ENCODE measurements at places on chromosomes 13 and 19.
A peak's percentile ranks its signal among the peaks of the same experiment; 100 is the strongest.

DNA sequence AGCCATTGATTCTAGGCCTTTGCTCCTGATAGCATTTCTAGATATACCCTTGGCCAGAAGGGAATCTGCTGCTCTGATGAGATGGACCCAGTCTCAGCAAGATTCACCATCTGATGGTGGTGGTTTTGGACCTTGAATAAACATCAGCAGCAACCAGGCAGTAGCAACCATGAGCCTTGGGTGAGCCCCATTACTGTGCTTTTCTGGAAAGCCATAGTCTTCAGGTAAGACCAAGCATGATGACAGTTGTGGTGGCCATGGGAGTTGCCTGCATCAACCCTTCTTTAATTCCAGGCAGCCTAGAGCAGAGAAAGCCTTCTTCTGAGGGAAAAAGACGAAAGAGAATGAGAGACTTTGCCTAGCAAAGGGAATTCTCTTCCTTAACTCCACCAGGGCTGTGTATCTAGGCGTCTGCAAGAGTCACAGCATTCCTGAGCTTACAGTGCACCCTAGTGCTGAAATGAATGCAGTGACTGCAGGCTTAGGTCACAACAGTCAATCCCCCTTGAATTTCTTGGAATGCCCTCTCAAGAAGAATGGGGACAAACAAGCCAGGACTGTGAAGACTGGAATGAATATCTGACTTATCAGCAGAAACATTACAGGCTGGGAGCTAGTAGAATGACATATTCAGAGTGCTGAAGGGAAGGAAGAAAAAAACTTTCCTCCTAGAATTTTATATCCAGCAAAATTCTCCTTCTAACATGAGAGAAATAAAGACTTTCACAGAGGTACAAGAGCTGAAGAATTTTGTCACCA lies 942.4 kb upstream of the PCDH20 start:
- DNase-seq = peak; percentile 79

DNA sequence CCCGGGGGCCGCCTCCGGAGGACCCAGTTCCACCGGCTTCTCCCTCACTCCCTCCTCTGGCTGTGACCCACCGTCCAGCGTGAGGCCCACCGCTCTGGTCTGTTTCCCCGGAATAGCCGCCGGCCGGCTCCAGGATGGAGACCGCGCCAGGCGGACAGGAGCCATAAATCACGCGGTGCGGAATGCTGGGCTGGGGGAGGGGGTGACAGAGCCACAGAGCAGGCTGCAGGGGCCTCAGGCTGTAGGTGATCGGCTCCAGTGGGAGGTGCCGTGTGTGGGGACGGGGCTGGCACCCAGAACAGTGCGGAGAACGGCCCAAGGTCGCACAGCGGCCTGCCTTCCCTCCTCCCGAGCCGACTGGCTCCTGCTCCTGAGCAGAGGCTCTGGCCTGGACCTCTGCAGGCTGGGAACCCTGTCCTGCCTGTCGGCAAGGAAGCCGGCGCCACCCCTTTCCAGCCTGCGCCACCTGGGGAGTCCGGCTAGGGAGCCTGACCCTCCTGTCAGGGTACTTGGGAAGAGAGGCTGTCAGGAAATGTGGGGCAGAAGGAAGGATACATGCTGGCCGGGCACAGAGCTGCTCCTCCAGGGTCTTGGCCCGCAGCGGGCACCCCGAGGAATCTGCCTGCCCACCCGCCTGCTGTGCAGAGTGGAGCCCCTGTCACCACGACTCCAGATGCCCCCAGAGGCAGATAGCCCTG lies 8.3 kb downstream of the PIAS4 start:
- DNase-seq = no peak

DNA sequence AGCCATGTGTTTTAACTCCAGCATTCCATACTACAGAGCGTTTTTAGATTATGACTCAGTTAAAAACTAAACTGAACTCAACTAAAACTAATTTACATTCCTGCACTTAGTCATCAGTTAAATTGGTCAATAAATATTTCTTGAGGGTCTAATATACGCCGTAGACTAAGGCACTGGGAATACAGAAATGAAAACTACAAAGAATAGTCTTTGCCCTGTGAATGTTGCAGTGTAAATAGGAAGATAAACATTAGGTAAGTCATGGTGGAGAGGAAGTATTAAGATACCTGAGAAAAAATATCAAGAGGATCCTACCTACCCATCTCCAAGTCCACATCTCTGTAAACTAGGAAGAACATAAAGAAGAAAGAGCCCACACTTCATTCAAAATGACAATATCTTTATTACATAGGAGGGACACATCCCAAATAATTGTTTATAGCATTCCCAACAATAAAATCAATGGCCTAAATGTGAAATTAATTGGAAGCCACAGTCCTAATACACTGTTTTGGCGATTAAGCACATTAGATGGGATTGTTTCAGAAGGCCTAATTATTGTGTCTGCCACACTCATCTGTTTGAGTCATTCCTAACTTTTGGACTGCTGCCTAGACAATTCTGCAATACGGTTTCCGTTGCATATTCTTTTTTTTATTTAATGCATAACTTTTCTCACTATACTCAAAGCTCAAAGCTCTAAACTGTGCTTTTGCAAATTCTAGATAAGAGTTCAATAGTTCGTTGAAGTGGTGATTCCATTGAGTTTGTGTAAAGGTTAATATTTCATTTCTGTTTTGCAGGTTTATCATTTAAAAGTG lies 52.9 kb downstream of the MBNL2 start:
- peak; percentile 90 for DNase-seq

- DNase-seq = peak; percentile 82
Measured at GRCh38 chr13:48977973-48978372, 2.3 kb downstream of the FNDC3A start.

DNA sequence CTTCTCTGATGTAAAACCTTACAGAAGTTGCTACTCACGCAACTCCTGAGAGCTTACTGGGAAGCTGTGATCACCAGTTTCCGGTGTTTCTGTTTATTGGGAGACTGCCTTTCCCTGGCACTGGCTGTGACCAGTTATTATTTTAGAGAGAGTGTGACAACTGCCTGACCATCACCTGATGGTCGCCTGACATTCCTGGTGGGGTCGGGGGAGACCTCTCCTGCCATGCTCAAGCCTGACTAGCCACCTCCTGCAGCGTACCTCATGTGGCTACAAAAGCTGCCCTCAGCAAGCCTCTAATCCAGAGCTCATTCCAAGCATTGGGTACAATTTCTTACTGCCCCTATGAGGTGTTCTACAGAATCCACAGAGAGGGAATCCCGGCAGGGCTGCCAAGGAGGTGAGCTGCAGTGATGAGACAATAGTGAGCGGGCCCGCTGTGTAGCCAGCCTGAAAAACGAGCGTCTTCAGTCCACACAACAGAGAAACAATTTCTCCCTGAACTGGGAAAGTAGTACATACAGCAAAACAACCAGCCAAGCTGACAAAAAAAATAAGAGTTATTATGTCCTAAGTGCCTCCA lies 28.7 kb downstream of the GJA3 start:
- DNase-seq = no peak

GRCh38 chr13:79043208-79043607 lies 362.8 kb downstream of the RBM26 start:
- DNase-seq = no peak

GRCh38 chr13:39284801-39285388 lies 246.6 kb downstream of the NHLRC3 start:
- peak; percentile 10 for DNase-seq

- no peak for DNase-seq
Measured at GRCh38 chr19:33497131-33497777, 24.3 kb downstream of the PEPD start.

- DNase-seq = peak; percentile 56
Measured at GRCh38 chr19:8654591-8655339, 24.3 kb downstream of the NFILZ start.

GRCh38 chr19:32877323-32877912 lies 7.9 kb upstream of the SLC7A9 start:
- DNase-seq = no peak

DNA sequence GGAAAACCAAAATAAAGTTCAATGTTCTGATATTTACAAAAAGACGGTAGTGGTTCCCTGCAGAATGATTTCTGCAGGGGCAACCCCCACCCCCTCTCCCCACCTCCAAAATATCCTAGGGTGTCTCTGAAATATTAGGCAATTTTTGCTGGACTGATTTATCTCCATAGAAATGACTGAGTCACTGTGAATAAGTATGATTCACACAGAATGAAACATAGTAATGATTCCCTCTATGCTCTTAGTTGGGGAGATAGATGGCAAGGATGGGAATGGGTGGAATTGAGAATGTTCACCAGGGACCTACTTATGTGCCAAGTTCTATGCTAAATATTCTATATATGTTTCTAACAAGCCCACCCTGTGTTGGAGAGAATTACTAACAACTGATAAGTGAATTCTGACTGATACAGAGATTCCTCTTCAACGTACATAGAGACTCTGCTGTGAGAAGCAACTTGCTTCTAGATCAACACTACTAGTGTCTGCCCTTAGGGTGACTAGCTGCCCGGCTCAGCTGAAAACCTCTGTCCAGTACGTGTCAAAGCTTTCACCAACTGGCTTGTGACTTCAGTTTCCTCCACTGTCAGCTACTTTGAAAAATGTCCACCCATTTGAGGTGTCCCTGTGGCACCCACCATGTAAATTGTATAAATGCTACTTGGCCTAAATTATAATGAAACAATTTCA lies 38.4 kb upstream of the RAP2A start:
- peak; percentile 70 for DNase-seq

DNA sequence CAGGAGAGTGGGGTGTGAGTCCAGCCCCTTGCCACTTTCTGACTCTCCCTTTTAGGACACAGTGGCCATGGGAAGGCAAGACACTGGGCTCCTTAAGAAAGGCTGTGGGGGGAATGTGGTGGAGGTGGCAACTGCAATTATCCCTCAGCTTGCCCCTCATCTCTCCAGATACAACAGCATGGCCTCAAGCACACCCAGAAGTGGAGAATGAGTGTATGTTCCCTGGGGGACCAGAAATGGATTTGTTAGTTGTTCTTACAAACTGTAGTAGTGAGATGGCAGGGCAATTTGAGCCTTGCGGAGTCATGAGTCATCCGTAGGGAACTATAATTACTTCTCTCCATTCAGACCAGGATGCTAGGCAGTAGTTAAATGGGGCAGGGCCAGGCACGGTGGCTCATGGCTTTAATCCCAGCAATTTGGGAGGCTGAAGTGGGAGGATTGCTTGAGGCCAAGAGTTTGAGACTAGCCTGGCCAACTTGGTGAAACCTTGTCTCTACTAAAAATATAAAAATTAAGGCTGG lies 25.6 kb upstream of the CXCL17 start:
- DNase-seq = peak; percentile 79

DNA sequence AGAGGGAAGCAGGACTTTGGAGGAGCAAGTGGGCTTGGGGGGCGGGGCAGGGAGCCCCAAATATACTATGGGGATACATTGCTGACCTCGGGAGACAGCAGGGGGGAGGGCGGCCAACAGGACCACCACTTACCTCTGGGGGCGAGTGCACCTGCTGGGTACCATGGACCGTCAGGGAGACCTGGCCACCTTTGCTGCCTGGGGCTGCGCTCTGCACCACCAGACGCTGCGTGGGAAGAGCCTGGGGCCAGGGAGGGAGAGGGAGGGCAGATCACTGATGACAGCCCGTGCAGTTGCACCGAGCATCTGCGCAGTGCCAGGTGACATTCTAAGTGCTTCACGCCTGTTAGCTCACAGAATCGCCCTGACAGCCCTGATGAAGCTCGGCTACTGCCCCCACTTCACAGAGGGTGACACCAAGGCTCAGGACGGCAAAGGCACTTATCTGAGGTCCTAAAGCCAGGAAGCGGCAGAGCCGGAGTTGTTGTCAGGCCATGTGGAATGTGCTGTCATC lies 24.1 kb downstream of the RFX1 start:
- no peak for DNase-seq

- no peak for DNase-seq
Measured at GRCh38 chr13:46104868-46105267, at the start of gene CPB2. Gene CPB2, minus strand, starts transcription at chr13:46105033. Its CDS starts 24 bp downstream, at chr13:46105009.

GRCh38 chr19:56137405-56137804 lies 3.7 kb upstream of the ZNF444 start:
- no peak for DNase-seq

- DNase-seq = peak; percentile 93
Measured at GRCh38 chr19:31223740-31224534, 125.3 kb downstream of the TSHZ3 start.
